Spleen (tissue), 13 donors: ENCODE measurements at places on chromosomes 2 and 18. TPM values are rescaled to one million over a fixed set of nuclear protein-coding genes. Genes with fewer than 3 reads are reported as not detected.

DNA sequence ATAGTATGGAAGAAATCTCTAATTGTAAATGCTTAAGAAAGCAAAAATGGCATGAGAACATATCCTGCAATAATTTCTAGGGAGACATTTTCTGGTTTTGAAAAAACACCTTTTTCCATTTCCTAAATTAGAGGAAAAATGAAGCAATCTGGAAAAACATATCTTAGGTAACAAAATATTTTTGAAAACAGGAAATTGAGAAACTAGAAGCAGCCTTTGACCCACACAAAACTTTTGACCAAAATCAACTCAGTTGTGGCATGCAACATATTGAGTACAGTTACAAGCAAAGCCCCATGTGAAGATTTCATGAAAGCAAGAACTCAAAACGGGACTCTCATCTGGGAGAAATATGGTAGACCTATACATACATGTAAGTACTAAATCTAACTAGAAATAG, 28.6 kb upstream of the CHAC2 start:
- no peak for DNase-seq

DNA sequence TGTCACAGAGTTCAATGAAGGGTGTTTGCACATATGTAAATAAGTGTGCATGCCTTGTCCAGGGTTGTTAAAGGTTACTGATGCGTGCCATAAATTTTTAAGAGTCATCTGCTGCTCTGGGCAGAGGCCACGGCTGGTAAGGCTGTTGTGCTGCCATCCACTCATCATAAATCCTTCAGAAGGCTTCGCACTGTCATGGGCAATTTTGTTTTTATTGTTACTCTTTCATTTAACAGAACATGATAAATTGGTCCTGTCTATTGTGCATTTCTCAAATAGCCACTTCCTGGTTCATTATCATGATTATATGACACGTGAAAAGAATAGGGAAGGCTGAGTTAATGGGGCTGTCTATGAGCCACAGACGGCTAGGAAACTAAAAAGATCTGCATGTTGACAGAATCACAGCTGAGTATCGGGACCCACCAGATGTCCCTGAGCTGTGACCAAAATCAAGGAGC, 634.3 kb upstream of the SOX11 start:
- no peak for DNase-seq

Gene AQP12B
- not detected for total RNA-seq

DNA sequence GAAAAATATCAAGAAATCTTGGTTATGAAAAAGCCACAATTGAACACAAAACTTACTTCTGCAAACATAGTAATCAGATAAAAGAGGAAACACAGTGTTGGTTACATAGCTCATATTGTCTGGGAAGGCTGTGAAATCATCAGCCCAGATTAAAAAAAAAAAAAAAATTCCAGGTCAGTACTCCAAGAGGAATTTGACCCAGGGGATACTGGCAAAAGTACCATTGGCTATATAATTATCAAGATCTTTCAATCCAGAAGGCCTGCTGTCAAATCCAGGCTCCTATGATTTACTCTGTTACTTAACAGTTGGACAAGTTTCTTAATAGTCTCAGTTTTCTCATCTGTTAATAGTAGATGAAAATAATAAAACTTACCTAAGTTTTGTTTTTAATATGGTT, 12.9 kb upstream of the IKZF2 start:
- no peak for DNase-seq

- DNase-seq, result no peak
Measured at GRCh38 chr2:98709535-98709934, 21.4 kb downstream of the MGAT4A start.

Gene SLC25A12
- total RNA-seq, result 16.2 TPM

DNA sequence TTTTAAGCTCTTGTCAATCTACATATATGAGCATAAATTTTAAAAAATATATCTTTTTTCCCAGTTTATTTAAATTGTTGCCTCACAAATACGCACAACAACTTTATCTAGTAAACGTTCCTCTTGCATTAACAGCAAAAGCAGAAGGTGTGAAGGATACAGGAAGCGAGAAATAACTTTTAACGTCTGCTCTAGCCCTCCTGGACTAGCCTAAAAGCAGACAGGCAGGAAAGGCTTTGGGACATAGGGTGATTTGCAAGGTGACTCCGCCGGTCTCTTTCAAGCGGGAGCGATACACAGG, 434 bp upstream of the DUSP19 start:
- peak; percentile 76 for DNase-seq

- DNase-seq, result no peak
Measured at GRCh38 chr2:131146231-131146630, 41.1 kb downstream of the PLEKHB2 start.

GRCh38 chr2:168060986-168061750, 186.2 kb downstream of the STK39 start:
- no peak for DNase-seq

DNA sequence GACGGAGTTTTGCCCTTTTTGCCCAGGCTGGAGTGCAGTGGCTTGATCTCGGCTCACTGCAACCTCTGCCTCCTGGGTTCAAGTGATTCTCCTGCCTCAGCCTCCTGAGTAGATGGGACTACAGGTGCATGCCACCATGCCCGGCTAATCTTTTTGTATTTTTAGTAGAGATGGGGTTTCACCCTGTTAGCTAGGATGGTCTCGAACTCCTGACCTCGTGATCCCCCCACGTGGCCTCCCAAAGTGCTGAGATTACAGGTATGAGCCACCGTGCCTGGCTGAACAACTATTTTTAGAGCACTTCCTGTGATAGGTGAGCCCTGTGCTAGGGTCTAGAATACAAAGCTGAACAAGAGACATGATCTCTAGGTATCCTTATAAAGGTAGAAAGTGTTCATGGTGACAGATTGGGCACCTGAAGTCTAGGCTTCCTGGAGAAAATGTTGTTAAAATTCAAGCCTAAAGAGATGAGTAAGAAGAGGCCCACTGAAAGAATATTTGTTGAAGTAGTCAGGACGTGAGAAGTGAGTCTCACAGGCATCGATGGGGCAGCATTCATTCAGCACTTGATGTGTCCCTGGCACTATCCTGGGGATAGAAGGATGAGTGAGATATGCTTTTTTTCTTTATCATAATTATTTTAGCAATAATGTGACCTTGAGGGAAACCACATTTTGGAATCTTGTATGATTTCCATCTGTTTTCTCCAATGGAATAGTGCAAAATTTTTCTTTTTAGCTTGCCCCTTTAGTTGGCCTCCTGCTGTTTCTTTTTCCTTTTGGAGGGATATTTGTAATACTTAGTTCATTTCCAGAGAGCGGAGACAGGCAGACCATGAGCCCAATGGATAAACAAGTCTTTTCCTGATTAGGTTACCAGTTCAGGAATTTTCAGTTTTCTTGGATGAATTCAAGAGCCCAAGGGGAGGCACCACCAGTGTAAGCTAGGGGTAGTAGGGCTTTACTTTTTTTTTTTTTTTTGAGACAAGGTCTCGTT, 5.1 kb downstream of the ZNF236 start:
- DNase-seq, result no peak

Gene SH3RF3
- 4.1 TPM for total RNA-seq

- DNase-seq, result no peak
Measured at GRCh38 chr2:42799881-42800280, 7.5 kb upstream of the HAAO start.

DNA sequence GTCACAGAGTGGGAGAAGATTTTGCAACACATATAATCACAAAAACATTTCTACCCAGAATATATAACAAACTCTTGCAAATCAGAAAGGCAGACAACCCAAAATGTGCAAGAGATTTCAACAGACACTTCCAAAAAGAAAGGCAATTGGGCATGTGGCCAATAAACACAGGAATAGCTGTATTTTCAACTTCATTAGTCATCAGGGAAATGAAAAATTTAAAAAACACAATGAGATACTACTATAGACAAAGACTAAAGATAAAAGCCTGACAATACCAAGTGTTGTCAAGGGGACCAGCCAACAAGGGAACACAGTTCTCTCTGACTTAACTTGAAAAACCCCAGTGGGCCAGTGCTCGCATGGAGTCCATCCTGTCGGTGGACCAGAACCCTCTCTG, 40.5 kb downstream of the MTHFD2 start:
- DNase-seq, result no peak

- no peak for DNase-seq
Measured at GRCh38 chr2:226030369-226030768, 630.9 kb downstream of the NYAP2 start.

Gene TUBA3E
- total RNA-seq, result not detected
